ENCODE measurements at places on chromosomes 4 and X.

DNA sequence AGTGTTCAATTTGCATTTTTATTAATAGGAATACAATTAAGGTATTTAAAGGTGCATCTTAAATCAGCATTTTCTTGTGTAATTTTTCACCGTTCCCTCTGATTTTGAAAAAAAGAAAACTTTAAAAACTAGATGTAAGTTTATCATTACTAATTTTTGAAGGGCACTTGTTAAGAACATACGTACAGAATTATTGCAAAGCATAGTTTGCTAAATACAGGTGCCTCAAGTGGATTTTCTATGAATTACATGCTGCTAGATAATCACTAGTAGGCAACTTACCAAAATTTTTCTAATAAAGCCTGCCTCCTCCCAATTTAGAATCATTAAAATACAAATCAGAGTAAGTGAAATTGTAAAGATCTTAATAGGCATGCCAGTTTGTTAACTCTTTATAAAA is 8.5 kb downstream of the CNKSR2 start:
- no peak for DNase-seq

DNA sequence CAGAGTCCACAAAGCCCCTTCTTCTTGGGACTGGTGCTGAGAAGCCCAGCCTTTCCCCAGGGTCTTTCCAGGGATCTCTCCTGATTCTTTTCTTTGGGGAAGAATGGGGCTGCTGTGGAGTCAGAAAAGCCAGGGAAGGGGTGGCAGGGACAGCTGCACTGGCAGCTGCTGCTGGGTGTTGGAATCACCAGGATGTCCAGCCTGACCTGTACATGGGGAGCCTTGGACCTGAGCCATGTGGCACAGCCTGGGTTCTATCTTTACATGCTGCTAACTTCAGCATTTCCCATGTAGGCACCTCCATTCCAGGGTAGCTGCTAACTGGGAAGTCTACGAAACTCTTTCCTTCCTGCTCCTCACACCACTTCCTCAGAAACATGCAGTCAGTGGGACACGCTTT is 36.0 kb downstream of the MED28 start:
- no peak for DNase-seq

GRCh38 chr4:53039741-53040458 is 177.8 kb downstream of the RASL11B start:
- DNase-seq, result no peak

DNA sequence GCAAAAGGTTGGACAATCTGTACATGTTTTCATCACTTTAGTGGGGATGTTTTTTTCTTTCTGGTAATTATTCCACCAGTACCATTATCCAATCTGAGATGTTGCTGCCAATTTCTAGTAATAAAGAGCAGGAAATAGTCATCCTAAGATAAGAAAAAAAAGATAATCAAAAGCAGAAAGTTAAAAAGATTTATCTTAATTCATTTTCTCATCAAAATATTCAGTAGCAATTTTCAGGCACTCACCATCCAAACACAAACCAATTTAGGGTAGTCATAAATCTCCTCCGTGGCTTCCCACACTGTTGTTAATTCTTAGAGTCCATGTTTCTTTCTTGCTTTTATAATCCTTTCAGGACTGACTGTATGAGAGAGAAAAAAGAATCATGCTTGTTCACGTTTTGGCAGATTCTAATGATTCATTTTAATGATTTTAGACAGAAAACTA is 263.7 kb upstream of the UGT8 start:
- no peak for DNase-seq

All from right lung (tissue), 10 donors.